Hepatocyte (in vitro differentiated cells): ENCODE measurements at places on chromosomes 16 and 17. TPM values are rescaled to one million over a fixed set of nuclear protein-coding genes. Genes with fewer than 3 reads are reported as not detected.
A peak's percentile ranks its signal among the peaks of the same experiment; 100 is the strongest.

Gene DPEP3
- total RNA-seq, result not detected in 2 replicates

Gene OR3A3
- total RNA-seq, result not detected in 2 replicates

- H3K4me1 ChIP-seq, result peaks cover 23% of the 10 kb centered on the region
- H3K36me3 ChIP-seq, result no peaks in the 10 kb centered on the region
- H3K4me3 ChIP-seq, result no peak overlapping the region
- no peak for DNase-seq
- H3K27me3 ChIP-seq, result peaks cover 25% of the 10 kb centered on the region
- peak overlapping the region; percentile 12 for H3K27ac ChIP-seq
Observed at GRCh38 chr17:81967244-81967532, 6.2 kb upstream of the NOTUM start.

DNA sequence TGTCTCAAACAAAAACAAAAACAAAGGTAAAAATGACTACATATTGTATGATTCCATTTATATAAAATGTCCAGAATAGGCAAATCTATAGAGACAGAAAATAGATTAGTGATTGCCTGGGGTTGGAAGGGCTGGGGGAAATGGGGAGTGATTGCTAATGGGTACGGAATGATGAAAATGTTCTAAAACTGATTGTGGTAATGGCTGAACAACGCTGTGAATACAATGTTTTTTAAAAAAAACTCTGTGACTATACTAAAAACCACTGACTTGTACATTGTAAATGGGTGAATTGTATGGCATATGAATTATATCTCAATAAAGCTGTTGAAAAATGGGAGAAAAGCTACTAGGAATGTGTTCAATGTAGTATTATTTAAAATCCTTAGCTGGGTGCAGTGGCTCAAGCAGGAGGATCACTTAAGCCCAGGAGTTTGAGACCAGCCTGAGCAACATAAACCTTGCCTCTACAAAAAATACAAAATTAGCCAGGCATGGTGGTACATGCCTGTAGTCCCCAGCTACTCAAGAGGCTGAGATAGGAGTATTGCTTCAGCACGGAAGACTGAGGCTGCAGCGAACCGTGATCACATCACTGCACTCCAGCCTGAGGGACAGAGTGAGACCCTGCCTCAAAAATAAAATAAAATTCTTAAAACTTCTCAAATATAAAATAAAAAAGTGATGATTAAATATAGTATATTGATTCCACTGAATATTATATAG is 47.9 kb downstream of the TOM1L2 start:
- H3K36me3 ChIP-seq, result no peaks in the 10 kb centered on the region
- no peak overlapping the region for H3K4me3 ChIP-seq
- H3K27me3 ChIP-seq, result no peaks in the 10 kb centered on the region
- no peak for DNase-seq

DNA sequence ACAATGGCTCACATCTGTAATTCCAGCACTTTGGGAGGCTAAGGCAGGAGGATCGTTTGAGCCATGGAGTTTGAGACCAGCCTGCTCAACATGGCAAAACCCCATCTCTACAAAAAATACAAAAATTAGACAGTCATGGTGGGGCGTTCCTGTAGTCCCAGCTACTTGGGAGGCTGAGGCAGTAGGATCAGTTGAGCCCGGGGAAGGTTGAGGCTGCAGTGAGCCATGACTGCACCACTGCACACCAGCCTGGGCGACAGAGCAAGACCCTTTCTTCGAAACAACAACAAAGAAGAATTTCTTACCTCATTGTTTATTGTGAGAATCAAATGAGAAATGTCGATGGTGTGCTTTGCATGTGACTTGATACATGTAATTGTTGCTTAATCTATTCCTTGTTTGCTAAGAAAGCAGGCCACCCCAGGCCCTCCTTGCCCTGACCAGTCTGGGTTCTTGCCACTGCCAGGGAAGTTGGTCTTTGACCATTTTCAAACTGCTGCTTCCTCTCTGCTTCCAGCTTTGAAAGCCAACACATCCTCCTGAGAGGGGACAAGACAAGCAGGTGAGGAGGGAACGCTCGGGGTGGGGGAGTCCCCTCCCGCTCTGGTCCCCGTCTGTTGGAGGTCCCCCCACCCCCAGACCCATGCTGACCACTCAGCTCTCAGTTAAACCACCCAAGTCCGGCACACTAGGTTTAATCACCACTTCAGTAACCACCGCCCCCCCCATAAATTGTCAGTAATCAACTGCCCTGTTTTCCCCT is 47.3 kb upstream of the CPNE2 start:
- H3K4me1 ChIP-seq, result no peaks in the 10 kb centered on the region
- no peak for DNase-seq
- H3K27ac ChIP-seq, result no peak overlapping the region
- H3K36me3 ChIP-seq, result no peaks in the 10 kb centered on the region
- H3K27me3 ChIP-seq, result no peaks in the 10 kb centered on the region
- no peak overlapping the region for H3K4me3 ChIP-seq

DNA sequence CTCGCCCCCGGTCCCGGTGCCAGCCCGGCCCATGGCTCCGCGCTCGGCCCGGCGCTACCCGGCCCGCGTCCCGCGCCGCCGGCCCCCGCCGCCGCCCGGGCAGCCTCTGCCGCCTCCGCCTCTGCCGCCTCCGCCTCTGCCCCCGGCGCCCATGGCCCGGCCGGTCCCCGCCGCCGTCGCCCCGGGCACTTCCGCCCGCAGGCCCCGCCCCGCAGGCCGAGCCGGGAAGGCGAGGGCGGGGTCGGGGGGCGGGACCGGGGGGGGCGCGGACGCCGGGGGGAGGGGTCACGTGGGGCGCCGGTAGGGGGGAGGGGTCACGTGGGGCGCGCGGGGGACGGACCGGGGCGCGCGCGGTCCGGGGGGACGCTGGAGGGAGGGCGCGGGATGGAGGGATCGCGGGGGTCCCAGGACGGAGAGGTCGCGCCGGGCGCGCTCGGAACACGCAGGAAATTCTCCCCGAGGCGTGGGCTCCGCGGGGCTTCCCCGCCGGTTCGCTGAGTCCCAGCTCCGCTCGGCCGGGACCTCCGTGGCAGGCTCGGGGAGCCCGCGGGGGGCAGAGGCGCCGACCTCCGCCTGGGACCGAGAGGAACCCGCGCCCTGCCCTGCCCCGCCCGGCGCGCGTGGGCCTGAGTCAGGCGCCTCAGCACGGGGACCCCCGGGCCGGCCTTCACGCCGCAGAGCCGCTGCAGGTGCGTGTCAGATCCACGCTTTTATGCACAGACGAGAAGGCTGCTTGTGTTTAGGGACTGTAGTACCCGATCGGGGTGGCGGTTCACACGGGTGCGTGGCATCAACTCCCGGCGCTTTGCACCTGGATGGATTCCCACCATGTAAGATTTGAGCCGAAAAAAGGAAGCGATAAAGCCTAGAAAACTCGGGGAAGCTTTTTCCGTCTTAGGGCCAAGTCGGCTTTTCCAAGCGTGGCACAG is at the start of gene PGAP6:
TSS of gene PGAP6 (minus strand) at position 190 of the 929 bp plus-strand sequence. CDS start at position 33, 157 bp downstream.
- peak within 1 kb of the TSS; percentile 98 for H3K4me3 ChIP-seq
- peak; percentile 89 for DNase-seq
- H3K27ac ChIP-seq, result peak within 1 kb of the TSS; percentile 96
- H3K36me3 ChIP-seq, result no peaks in the 10 kb centered on the region
- no peaks in the 10 kb centered on the region for H3K27me3 ChIP-seq
- H3K4me1 ChIP-seq, result peaks cover 30% of the 10 kb centered on the region
